ENCODE measurements at places on chromosomes 16 and 17.

- DNase-seq, result no peak
Measured at GRCh38 chr16:73172241-73172972, 124.5 kb upstream of the ZFHX3 start.

DNA sequence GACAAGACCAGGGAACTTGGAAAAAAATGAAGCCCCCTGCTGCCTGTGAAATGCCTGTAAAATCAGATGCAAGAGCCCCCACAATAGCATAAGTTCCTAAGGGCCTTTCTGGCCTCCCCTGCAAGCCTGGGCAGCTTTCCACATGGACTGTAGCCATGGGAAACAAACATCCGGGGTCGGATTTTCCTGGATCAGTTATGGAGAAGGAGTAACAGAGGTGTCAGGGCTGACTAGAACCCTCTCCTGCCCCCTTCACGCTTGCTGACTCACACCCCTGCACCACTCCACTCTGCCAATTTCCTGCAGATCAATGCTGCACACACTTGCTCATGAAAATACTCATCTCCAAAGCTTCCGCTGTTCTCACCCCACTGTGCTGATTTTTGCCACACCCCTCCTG lies 258.6 kb downstream of the CBLN1 start:
- DNase-seq, result no peak

GRCh38 chr17:17783116-17783824 lies 53.5 kb downstream of the SREBF1 start:
- DNase-seq, result peak; percentile 71

GRCh38 chr16:78431004-78431670 lies 331.7 kb downstream of the WWOX start:
- no peak for DNase-seq

- DNase-seq, result no peak
Measured at GRCh38 chr16:15440852-15441251, 6.5 kb downstream of the BMERB1 start.

GRCh38 chr17:17770632-17771044 lies 66.1 kb downstream of the SREBF1 start:
- DNase-seq, result no peak

DNA sequence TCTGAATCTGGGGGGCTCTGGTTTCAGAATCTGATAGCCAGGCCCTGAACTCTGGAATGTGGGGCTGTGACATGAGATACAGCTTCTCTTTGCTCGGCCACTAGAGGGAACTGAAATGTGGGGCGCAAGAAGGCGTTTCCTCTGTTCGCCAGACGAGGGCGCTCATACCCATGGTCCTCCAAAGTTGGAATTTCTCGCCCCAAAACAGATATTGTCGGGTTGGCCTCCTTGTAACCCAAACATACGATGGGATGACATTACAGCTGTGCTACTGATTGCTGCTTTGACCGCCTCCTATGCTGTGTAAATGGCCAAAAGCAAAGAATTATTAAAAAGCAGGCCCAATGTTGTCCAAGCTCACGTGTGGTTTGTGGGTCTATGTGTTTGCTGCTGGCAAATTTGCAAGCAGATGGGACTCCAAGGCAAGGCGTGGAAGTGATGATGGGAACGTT lies 13.1 kb upstream of the MSI2 start:
- peak; percentile 80 for DNase-seq

- peak; percentile 56 for DNase-seq
Measured at GRCh38 chr17:76772842-76773525, 35.1 kb downstream of the MFSD11 start.

GRCh38 chr17:35404360-35404759 lies 27.9 kb downstream of the SLFN12 start:
- no peak for DNase-seq

DNA sequence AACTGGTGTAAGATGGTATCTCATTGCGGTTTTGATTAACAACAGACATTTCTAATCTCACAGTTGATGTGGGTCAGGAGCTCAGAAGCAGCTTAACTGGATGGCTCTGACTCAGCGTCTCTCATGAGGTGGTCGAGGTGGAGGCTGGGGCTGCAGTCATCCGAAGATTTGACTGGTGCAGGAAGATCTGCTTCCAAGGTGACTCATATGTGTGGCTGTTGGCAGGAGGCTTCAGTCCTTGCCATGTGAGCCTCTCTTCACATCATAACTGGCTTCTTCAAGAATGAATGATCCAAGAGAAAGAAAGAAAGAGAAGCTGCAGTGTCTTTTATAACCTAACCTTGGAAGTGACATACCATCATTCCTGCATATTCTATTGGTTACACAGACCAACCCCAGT lies 376.1 kb downstream of the SEC14L1 start:
- no peak for DNase-seq

- no peak for DNase-seq
Measured at GRCh38 chr17:60090417-60090816, 11.7 kb upstream of the HEATR6 start.

GRCh38 chr17:57636985-57637665 lies 108.0 kb downstream of the CCDC182 start:
- DNase-seq, result no peak

- DNase-seq, result no peak
Measured at GRCh38 chr17:41481036-41481435, at the start of gene KRT35. TSS of gene KRT35 (minus strand) at chr17:41481151. CDS start at chr17:41481097, 54 bp downstream.

- no peak for DNase-seq
Measured at GRCh38 chr17:58873926-58874325, 118.3 kb downstream of the PPM1E start.

DNA sequence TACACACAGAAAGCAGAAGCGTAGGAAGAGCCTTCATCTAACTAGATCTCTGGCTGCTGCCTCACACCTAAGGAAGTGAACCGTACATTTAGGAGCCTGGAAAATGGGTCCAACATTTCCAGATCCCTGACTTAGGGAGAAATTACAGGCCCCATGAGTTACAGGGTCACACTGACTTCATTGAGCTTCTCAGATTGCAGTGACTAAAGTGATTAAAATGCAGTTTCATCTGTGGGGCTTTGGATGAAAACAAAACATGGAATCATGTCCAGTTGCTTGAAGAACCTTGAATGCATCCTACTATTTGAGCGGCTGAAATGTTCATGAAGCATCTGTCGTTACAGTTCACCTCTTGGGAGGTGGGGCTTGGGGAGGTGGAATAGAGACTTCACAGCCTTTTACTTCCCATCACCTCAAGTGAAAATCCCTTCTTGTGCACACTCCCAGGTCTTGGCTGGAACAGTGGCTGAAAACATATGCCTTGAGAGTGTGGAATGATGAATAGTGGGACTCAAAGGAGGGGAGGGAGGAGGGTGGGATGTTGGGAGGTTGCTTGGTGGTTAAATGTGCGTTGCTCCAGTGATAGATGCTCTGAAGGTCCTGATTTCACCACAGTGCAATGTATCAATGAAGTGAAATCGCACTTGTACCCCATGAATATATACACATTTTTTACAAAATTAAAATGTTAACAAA lies 19.7 kb downstream of the TEKT3 start:
- no peak for DNase-seq

- DNase-seq, result no peak
Measured at GRCh38 chr16:4002121-4002520, 114.1 kb downstream of the ADCY9 start.

DNA sequence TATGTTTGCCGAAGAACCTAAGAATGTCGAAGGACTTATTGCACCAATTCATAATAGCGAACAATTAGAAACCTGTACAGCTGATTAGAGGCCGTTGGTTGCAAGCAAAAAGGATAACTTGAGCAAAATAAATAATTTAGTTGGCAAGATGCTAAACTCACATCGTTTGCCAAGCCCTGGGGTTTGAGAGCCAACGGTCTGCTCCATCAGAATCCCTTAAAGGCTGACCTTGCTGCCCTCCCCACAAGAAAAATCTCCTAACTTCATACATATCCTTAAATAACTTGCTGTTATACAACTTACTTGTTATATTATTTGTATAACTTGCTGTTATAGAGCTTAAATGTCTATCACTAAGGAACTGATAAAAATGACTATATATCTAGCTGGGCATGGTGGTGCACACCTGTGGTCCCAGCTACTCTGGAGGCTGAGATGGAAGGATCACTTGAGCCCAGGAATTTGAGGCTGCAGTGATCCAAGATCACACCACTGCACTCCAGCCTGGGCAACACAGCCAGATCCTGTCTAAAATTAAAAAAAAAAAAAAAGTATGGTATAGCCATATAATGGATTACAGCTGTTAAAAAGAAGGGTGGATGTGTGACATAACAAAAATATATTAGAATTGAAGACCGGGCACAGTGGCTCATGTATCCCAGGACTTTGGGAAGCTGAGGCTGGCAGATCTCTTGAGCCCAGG lies 1.9 kb upstream of the TRIM37 start:
- DNase-seq, result no peak

DNA sequence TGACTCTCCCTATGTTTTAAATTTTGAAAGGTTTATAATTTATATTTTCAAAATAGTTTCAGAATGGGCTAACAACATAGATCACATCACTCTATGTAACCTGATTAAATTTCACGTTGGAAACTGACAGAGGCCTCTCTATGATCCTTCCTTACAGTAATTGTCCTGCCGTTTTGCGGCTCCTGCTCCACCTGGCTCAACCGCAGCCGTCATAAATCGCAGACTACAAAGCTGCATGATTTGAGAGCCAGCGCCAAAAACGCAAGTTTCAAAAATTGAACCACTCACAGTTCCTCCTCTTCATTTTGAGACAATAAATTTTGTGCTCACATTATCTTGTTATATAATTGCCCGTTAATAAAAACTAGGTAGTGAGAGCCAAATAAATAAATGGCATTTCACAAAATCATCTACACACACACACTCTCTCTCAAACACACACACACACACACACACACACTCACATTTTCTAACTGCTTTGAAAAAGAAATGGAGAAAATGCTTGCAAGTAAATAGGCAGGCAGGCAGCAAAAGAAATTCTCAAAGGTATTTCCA lies 263.1 kb upstream of the PSMD7 start:
- DNase-seq, result no peak

- DNase-seq, result no peak
Measured at GRCh38 chr17:8155996-8156245, 3.7 kb upstream of the PER1 start.

- DNase-seq, result no peak
Measured at GRCh38 chr17:50840311-50840851, 5.0 kb downstream of the WFIKKN2 start.

DNA sequence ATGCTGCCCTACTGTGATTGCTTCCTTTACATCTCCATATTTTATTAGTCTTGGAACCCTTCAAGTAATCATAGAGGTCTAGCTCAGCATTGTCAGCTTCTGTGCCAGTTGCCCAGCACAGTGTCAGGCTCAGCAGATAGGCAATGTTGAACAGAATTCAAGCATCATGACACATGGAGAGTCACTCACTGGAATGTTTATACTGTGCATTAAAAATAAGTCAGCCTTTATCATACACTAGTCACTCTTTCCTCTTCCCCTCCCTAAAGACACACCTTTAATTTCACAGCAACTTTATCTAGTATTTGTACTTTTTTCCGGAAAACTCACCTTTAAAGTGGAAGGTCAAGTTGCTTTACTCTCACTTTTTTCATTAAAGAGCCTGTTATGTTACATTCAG lies 253.8 kb upstream of the CDH11 start:
- DNase-seq, result no peak
